ENCODE measurements at places on chromosomes 12 and 14.

DNA sequence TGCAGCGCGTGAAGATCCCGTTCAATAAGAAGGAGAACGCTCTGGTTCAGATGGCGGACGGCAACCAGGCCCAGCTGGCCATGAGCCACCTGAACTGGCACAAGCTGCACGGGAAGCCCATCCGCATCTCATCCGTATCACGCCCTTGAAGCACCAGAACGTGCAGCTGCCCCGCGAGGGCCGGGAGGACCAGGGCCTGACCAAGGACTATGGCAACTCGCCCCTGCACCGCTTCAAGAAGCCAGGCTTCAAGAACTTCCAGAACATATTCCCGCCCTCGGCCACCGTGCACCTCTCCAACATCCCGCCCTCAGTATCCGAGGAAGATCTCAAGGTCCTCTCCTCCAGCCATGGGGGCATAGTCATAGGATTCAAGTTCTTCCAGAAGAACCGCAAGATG, 131.9 kb upstream of the FUT8 start:
- no peak for DNase-seq

- DNase-seq, result no peak
Observed at GRCh38 chr14:97777622-97778355, 980.6 kb downstream of the VRK1 start.

GRCh38 chr12:38101753-38102152, 214.8 kb upstream of the ALG10B start:
- no peak for DNase-seq

DNA sequence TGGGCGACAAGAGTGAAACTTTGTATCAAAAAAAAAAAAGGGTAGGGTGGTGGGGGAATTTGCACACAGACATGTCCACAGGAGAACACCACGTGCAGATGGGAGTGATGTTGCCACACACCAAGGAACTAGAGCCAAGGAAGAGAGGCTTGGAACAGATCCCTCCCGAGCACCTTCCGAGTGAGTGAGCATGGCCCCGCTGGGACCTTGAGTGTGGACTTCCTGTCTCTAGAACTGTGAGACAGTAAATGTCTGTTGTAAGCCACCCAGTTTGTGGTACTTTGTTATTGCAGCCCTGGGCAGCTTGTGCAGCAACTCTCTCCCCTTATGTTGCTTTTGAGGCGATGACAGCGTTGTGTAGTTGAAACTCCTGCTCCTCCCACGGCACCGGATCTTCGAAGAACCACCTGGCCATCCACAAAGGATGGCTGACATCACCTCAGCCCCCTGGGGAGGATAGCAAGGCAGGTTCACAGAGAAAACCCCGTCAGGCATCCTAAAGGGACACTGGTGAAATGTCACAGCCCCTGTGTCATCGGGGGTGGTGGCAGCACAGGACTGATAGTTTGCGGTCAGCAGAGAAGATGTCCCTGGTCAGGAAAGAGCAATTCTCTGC, 54.7 kb upstream of the PLEKHG3 start:
- no peak for DNase-seq

- no peak for DNase-seq
Observed at GRCh38 chr14:95025218-95025617, 132.1 kb downstream of the DICER1 start.

- DNase-seq, result no peak
Observed at GRCh38 chr14:104392396-104393198, 187.0 kb upstream of the C14orf180 start.

All from astrocyte of the cerebellum (primary cell).